ENCODE measurements at places on chromosomes 4 and X.

DNA sequence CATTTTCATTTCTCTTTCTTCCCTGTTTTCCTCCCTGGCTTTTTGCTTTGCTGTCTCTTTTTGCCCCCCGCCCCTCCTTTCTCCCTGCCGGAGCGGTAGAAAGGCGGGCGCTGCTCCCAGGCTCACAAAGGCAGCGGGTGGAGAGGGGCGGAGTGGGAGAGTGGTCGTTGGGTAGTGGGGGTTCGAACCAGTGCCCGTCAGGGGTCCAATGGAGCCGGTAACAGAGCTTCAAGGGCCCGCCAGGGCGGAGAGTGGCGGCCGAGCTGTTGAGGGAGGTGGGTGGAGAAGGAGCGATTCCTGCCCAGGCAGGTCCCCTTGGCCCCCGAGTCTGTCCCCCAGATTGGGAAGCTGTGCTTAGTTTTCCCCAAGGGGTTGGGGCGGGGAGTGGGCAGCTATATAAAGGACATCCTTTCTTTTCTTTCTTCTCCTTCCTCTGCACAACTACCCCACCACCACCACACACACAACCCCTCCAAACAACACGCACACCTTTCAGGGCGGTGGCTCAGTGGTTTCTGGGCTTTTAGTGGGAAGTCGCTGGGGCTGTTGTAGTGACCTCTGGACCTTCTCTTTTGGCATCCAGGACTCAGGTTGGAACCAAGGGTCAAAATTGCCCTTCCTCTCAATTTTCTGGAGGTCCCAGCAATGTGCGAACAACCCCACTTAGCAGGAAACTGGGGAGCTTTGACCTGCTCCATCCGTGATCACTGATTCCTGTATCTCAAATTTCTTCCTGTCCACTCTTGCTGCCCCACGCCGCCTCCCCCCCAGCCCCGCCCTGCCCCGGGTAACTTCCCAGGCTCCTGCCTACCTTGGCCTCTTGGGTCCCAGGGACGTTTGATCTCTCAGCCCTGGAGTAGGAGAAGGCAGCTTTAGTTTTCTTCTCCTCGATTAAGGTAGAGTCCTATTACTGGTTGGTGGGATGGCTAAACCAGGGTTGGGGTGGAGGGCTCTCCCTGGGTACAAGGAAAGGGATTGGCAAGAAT, 1.9 kb downstream of the EFNB1 start:
- DNase-seq: no peak

GRCh38 chr4:105140684-105141490, 5.8 kb upstream of the TET2 start:
- DNase-seq: no peak

DNA sequence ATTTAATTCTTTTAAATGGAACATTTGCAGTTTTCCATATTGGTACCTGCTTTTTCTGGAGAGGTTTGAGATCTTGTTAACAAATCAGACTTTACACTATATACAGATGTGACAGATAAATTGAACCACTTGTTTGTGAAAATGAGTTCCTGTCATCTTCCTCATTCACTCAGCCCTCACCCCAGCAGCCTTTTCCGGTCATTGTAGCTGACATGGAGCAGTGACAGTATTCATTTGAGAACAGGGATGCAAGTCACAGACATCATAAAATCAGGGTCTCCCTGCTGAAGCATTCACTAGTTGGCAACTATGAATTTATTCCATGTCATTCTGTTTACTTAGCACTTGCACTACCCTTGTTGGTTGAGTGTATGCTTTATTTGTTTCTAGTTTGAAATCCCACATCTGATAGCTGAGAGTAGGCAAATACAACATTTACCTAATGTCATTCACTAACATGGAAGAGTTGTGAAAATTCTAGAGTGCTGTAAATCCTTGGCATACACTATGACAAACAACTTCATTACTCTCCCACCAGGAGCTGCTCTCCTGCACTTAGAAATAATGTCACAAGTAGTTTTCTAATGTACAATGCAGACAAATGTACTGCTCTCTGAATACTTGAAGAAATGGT, 78.9 kb downstream of the UGT8 start:
- DNase-seq: no peak

GRCh38 chr4:13570916-13571315, 26.6 kb upstream of the NKX3-2 start:
- no peak for DNase-seq

- DNase-seq: no peak
These were observed 21.3 kb upstream of the SFRP2 start for GRCh38 chr4:153809916-153810810.

DNA sequence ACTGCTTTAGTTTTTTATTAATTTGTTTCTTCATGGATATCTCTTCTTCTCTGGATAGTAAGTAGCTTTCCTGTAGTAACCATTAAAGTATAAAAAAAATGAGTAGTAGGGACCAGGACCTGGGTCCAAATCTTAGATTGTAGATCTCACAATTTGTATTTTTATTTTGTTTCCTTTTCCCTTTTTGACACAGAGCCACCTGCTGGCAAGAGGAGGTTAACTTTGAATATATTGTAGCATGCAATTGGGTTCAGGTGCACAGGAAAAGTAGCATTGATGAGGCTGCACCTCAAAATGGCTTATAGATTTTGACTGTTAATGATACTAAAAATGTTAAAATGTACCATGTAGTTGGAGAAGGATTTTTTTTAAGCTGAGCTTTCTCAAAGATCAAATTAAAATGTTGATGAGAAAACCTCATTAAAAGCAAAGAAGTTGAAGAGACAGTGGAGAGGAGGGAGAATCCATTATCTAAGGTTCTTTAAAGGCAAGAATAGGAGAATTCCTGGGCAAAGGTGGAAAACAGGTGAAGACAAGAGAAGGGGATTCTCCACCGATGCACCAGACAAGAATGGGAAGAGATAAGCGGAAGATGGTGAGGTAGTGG, 48.3 kb upstream of the HPGDS start:
- no peak for DNase-seq

DNA sequence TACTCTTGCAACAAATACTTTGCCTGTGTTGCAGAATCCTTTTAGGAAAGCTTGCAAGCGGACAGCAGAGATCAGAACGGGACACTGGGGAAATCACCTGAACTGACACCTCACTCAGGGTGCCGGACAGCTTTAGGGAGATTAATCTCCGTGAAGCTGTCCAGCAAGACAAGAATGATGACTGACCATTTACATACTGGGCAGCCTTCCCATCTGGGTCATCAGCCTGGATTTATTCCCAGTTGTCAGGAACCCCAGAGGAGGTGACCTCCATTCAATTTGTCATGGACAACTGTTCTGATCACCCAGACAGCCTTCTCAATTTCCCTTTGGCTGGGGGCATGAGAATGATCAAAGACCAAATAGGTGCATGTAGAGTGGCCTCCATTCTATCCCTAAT, 93.0 kb upstream of the EGFL6 start:
- DNase-seq: no peak

DNA sequence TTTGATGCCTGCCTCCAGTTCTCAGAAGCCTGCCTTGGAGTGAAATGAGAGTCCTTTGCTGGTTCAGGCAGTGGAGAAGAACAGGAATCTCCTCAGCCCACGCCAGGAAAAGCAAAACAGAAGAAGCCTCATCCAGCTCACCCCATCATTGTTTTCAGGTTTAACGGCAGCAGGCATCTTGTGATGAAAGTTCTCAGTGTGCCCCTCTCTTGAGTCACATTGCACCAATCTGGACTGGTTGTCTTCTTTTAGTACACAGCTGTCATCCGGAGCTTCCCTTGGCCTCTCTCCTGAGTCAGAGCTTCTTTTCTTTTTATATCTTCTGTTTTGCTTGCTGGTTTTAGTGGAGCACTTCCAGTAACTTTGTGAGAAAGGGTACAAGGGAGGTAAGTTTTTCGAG, 50.9 kb downstream of the TSPAN7 start:
- DNase-seq: no peak

DNA sequence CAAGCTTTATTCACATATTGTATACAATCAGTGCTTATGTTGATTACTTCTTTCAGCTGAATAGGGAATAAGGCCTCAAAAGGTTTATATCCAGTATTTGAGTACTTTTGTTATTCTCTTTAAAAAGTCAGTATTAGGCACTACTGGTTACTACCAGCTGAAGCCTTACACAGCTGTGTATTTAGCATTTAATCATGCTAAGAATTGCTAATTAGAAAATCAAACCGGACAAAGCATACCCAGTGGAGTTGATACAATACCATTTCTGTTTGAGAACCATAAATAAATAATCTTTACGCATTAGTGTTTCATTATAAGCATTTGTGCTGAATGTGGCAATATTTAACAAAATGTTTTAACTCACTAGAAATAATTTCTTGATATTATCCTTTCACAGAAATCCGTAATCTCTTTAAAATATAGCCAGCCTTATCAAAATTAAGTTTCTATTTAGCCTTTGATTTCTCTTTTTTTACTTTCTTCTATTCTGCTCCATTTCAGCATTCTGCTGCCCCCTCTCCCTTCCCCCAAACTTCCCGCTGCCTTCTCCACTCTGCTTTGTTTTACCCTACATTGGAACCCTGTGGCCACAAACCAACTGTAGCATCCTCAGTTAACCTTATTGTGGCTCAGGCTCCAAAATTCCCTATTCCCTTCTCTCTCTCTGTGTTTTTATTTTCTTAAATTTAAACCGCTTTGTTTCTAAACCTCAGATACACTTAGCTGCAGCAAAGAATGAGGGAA, 37.8 kb downstream of the UGT8 start:
- DNase-seq: no peak

DNA sequence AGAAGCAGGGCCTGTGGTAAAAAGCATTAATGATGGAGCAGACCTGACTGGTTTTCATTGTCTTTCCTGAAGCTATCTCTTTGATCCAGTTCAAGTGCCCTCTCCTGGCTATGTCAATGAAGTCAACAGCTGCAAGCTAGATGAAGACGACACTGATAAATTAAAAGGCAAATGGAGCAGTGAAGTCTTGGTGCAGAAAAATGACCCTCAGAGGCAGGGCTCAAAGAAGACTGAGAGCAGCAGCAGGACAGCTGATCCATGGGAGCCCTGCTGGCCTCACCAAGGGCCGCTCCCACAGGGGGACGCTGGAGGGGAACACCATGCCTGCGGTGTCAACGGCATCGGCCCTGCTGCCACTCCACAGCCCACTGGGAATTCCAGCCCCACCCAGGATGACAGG, 96.2 kb downstream of the RELL1 start:
- DNase-seq: no peak

DNA sequence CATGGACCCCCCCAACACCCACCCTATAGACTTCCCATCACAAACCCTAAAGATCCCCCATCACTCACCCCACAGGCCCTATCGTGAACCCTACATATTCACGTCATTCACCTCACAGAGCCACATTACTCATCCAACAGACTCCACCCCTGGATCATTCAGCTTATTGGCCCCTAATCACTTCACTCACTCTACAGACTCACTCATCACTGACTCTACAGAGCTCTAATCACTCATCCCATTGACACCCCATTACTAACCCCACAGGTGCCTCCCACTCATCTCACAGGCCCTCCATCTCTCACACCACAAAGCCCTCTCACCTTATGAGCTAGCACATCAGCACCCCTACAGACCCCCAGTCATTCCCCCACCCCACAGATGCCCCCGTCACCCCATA, 6.3 kb upstream of the TBC1D25 start:
- no peak for DNase-seq

GRCh38 chr4:175374459-175374858, 437.6 kb downstream of the GPM6A start:
- DNase-seq: no peak

- DNase-seq: no peak
These were observed 30.0 kb downstream of the BBS12 start for GRCh38 chr4:122762520-122762919.

DNA sequence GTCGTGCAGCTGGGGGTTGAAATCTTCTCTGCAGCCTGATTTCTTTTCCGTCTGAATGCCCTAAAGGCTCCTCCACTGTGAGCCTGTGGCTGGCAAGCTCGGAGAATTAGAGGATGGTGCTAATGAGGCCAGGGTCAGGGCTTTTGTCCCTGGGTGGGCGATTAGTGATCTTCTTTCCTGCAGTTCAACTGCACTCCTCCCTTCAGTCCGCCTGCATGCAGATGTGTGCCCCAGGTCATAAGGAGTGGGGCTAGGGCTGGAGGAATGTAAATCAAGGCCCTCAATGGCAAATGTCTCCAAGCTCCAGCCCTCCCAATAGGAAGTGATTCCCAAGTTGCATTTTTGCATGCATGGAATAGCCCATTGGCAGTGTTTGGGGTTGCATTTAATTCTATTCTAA, 405.0 kb downstream of the AFF2 start:
- DNase-seq: no peak

- DNase-seq: no peak
These were observed 177.7 kb downstream of the RAPGEF2 start for GRCh38 chr4:159280442-159281172.

DNA sequence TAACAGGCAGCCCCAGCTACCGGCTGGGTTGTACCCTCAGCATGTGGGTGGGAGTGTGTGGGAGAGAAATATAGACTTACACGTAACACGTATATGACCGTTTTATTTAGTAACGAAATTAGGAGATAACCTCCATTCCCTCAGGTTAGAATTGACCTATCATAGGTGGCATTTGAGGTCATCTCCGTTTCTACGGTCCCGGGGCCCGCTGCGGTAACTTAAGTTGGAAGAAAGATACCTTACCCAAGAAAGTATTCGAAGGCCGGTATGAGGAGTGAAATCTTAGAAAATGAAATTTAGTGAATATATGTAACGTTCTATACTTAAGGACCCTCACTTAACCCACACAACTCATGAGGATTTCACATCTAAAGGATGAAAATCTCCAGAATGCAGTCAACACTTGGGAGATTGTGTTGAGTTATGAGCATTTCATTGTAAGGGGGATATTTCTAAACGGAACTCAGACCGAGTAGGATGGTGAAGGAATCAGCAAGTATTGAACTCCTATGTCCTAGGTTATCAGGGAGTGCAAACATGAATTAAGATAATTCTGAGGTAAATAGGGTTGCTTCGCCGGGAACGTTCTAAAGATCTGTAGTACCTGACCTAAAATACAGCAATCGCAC, 891 bp downstream of the CISD2 start:
- DNase-seq: no peak

- DNase-seq: no peak
These were observed 103.1 kb upstream of the PPP2R3B start for GRCh38 chrX:489820-490219.

DNA sequence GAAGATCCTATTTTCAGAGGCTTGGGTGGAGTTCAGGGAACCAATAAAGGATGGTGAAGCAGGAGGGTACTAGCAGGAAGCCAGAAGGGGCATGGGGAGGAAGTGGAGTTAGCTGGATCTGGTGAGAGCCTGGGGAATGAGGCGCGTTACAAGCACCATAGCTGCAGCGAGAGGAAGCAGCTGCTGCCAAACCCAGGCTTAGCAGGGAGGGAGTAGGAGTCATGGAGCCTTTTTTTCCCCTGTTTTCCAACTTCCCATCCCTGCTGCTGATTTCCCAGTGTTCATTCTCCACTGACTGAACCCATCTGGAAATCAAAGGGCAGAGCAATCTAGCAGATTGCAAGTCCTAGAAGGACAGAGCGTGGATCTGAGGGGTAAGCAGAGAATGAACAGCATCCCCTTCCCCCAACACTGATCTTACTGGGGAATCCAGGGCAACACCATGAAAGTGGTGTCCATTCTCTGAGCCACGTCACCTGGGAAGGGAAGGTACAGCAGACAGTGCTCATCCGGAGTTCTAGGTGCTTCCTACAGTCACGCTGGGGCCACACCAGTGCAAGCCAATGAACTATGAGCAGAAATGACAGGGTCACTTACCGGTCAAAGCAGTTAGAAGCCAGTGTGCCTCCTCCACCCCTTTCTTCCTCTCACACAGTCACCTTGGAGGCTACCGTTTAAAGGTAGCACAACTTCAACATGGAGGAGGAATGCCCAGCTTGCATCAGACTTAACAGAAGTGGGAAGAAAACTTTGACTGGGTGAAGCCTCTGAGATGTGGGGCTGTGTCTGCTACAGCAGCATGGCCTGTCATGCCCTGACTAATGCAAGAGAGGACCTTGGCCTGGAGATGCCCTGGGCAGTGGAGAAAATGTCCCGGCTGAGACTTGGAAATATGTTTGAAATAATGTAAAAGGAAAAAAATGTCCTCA, 36.7 kb downstream of the SMIM20 start:
- DNase-seq: no peak

Measured in AG04449 (cell line).